ENCODE measurements at places on chromosomes 3 and 15. TPM values are rescaled to one million over a fixed set of nuclear protein-coding genes. Genes with fewer than 3 reads are reported as not detected.

MED12L gene
- 2.4 TPM for polyA plus RNA-seq

GRCh38 chr3:162740941-162741596 is 1244.5 kb downstream of the OTOL1 start:
- DNase-seq = no peak

GRCh38 chr3:15256861-15257341 is 50.9 kb downstream of the CAPN7 start:
- DNase-seq = no peak

- no peak for DNase-seq
These were observed 256.2 kb upstream of the ATP10A start for GRCh38 chr15:26119322-26119721.

DNA sequence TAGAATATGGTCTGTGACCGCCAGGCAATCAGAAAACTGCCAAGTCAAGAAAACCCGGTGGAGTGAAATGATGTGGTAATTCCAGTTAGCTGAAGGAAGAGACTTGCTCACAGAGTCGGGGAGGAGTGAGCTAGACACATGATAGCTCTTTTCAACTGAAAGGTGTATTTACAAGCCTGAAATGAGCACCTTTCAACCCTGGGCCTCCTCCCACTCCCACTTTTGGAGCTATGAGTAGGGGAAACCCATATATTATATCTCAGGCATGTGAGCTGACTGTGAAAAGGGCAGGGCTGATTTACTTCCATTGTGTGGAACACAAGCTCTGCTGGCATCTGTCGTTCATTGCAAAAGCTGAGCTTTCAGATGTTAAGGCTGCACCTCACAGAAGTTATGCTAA is 960.2 kb downstream of the TUSC7 start:
- DNase-seq = no peak

GRCh38 chr15:86002444-86002843 is 77.2 kb upstream of the AGBL1 start:
- no peak for DNase-seq

DNA sequence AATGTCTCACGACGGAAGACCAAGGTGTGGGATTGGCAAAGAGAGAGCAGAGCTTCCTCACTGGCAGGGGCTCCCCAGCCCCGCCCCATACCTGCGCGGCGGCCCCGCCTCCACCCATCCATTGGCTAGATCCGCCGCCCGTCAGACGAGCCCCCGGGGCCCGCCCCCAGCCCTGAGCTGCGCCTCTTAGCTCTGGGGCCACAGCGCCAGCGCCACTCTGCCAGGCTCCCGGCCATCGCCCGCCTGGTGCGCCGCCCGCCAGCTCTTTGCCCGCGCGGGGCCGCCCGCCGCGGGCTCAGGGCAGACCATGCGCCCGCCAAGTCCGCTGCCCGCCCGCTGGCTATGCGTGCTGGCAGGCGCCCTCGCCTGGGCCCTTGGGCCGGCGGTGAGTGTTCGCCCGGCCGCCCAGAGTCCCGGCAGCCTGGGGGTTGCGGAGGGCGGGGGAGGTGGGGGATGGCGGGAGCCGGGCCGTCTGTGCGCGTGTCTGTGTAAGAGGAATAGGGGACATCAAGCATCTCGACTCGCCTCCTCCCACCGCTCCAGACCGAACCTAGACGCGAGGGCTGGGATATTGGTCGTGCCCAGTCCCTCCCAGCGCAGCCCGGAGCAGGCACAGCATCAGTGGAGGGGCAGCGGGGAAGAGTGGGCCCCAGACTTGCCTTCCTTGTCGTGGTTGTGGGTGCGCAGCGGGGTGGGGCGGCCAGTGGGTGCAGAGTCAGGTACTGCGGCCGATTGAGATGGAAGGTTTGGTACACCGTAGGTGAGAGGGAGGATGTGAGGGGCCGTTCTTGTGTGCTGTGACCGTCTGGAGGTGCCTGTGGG is at the start of gene VIPR1:
TSS of gene VIPR1 (plus strand) at position 215 of the 822 bp plus-strand sequence. CDS start at position 308, 93 bp downstream.
- DNase-seq = peak; percentile 16

DNA sequence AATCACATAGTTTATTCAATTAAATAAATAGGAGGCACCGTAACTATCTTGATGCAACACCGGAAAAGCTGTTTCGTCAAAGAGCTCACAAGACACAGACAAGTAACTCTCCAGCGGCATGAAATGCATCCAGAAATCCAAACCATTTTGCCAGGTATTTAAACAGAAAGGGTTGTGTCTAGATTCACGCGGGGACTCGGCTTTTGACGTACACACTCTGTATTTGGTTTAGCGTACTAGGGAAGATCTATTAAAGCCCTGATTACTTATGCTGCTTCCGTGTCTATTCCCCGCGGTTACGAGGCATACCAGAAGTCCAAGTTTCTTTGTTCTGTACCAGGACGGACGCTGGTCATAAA is 718 bp downstream of the BNIP2 start:
- DNase-seq = peak; percentile 14

DNA sequence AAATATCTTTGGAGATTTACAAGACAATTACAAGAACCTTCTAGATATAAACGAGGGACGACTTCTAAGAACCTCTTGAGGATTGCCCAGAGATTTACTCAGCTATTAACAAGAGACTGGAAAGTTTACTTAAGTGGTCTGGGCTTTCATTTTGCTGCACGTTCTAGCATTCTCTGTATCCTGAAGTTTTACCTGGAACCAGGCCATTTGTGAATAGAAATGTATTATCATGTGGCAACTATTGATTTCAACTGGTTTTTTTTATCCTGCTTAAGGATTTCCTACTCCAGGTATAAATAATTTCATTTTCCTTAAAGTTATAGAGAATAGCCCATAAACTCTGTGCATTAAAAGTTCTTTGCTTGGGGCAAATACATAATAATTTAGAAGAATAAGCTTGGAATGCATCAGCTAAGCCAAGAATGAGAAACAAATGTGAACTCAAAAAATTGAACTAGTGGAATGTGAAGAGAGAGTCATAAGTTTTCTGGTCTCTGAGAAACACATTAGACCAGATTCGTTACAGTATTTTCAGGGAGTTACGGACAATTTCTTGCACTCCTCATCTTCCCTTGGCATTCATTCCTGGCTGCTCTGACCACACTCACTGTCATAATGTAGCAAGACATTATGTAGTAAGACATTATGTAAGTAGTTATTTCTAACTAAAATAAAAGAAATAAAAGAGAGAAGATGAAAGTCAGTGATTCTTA is 1.3 kb downstream of the AQP9 start:
- no peak for DNase-seq

GRCh38 chr15:78007211-78007931 is 70.1 kb downstream of the TBC1D2B start:
- DNase-seq = no peak

EOGT gene
- 14.9 TPM for polyA plus RNA-seq

CLDN16 gene
- polyA plus RNA-seq = 1.8 TPM

- no peak for DNase-seq
These were observed 22.9 kb downstream of the SIAH2 start for GRCh38 chr3:150739877-150740645.

DNA sequence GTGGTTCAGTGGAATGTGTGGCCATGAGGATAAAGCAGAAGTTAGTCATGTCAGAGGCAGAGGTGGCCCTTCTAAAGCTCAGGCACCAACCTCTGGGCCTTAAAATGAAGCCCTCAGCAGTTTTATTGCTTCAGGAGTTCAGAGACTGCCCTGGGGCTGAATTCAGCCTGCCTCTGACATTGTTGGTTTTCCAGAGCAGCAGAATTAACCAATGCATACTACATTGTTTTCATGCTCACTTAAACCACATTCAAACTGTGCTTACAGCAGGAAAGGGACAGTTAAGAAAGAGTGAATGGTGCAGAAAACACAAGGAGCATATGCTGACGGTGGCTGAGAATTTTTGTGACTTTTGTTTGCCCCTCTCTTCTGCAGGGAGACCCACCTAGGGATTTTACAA is 320.2 kb downstream of the CHST2 start:
- DNase-seq = no peak

WDR93 gene
- 0.38 TPM for polyA plus RNA-seq

DNA sequence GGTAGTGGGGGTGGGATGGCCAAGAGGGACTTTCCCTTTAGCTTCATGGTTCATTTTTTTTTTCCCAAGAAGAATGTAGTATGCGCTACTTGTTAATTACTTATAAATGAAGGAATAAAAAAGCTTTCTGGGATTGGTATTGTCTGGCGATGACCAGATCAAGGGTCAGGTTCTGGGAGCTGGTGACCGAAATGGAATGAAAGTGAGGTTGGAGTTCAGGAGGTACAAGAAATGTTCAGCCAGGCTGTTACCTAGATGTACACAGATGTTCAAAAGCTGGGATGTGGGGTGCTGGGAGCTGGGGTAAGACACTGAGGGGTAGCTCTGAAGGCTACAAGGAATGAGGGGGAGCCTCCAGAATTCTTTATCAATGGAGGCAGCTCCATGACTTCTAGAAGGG is 17.1 kb upstream of the U2SURP start:
- DNase-seq = no peak

- no peak for DNase-seq
These were observed 111.1 kb downstream of the GABRB3 start for GRCh38 chr15:26661748-26662147.

XIRP1 gene
- 0.07 TPM for polyA plus RNA-seq

CA12 gene
- polyA plus RNA-seq = 120 TPM

BUB1B gene
- 30.4 TPM for polyA plus RNA-seq
